DND-41 (cell line): ENCODE measurements at places on chromosomes 7 and 10.
A peak's percentile ranks its signal among the peaks of the same experiment; 100 is the strongest.

- no peak for DNase-seq
Observed at GRCh38 chr10:35636956-35637355, 5.1 kb downstream of the FZD8 start.

GRCh38 chr7:43771573-43771972 is 13.1 kb downstream of the BLVRA start:
- no peak for DNase-seq

DNA sequence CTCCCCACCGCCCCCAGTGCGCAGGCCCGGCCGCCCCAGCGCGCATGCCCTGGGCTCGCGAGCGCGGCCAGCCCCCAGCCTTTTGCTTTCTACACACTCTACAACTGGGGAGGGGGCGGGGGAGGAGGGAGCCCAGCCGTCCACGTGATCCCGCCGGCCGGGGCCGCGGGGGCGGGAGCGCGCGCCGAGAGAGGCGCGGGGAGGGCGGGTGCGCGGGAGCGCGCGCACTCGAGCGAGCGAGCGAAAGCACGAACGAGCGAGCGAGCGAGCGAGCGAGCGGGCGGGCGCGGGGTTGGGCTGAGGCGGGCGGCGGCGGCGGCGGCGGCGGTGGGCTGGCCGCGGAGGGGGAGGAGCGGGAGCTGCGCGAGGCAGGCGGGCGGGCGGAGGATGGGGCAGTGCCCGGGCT is at the start of gene AUTS2:
Gene AUTS2 (plus strand): TSS at position 395 of the 406 bp plus-strand sequence. CDS start 1,179 bp downstream, outside the sequence.
- DNase-seq, result peak; percentile 95

GRCh38 chr7:87220734-87221215 is 1.2 kb upstream of the TMEM243 start:
- no peak for DNase-seq

DNA sequence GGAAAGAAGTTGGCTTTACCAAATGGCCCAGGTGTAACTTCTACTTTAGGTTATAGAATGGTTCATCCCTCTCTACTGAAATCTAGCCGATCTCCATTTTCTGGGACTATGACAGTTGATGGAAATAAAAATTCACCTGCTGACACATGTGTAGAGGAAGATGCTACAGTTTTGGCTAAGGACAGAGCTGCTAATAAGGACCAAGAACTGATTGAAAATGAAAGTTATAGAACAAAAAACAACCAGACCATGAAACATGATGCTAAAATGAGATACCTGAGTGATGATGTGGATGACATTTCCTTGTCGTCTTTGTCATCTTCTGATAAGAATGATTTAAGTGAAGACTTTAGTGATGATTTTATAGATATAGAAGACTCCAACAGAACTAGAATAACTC is 43.6 kb downstream of the CCSER2 start:
- no peak for DNase-seq

DNA sequence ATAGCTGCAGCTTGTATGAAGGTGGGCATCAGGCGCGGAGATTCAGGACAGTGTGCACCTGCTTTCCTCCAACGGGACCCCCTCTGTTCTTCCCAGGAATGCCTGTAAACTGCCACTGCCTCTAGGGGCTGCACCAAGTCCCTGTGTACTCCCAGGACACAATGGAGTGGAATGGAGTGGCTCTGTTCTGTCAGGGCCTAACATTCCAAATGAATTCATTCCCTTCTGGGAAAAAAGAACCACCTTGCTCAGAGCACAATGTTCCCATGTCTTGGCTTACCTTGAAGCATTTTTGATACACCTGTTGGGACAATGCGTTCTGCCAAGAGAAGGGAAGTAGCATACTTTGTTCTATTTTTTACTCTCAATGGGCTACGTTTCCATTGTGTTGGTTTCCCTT is 339.4 kb downstream of the FRMD4A start:
- no peak for DNase-seq

DNA sequence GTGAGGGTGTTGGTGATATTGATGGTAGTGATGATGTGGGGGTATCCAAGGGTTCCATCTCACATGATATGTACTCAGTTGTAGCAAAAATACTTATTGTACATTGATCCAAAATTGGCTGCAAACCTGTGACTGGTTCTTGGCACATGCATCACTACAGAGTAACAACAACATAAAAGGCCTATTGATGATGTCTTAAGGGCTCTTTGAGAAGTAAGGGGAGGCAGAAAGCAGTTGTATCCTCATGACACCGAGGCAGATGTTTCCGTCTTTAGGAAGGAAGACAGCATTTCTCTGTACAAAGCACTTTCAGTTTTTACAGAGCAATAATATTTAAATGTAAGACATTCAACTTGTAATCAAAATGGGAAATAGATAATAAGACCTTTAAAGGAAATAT is 34.5 kb downstream of the NRG3 start:
- no peak for DNase-seq

DNA sequence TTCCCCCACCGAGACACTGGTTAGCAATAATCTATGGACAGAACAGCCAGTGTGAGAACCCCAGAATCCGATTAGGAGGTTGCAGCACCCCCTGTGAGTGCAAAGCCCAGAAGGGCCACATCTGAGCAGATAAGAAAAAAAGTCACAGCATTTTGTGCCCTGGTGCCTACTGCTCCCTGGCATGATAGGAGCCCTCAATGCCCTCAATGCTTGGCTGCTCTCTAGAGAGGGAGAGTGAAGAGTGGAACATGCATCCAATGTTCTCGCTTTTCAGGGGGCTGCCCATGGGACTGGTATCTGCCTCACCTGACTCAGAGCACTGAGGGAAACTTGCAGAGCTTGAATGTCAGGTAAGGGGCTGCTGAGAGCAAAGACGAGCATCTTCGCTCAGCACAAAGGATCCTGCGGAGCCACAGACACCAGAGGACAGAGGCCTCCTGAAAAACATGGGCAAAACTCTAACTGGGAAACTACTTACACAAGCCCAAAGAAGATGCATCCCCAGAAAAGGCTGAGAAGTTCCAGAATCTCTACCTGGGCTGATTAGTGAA is 98.0 kb upstream of the FAM20C start:
- no peak for DNase-seq

DNA sequence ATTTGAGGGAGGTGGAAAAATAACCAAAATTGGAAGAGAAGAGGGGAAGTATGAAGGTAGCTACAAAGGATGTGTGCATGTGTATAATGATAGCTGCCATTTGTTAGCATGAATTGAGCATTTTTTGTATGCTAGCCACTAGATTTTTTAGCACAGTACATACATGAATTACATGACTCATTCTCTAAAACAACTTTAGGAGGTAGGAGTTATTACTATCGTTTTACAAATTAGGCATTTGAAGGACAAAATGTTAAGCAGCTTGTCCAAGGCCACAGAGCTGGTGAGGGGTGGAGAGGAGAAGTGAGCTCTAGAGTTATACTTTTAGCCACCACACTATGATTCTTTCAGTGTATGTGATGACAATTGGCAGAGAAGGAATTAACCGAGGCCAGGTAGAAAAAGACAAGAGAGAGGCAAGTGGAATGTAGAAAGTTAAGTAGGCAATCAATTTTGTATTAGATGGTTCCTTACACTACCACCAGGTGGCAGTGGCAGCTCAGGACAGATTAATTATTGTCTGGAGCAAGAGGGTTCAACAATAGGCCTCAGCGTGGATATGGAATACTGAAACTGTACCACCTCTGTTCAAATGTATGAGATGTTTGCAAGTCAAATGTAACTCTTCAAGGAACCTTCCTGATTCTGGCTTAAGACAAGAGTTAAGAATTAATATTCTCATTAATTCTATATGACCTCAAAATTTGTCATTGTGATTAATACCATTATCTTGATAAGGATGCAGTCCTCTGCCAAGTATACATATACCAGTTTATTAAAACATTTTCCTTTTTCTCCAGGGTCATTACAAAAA is 128.0 kb downstream of the MBL2 start:
- DNase-seq, result peak; percentile 39

GRCh38 chr10:5038733-5039132 is 35.1 kb upstream of the AKR1C2 start:
- DNase-seq, result no peak

GRCh38 chr10:61973169-61973568 is 71.7 kb downstream of the ARID5B start:
- DNase-seq, result no peak

DNA sequence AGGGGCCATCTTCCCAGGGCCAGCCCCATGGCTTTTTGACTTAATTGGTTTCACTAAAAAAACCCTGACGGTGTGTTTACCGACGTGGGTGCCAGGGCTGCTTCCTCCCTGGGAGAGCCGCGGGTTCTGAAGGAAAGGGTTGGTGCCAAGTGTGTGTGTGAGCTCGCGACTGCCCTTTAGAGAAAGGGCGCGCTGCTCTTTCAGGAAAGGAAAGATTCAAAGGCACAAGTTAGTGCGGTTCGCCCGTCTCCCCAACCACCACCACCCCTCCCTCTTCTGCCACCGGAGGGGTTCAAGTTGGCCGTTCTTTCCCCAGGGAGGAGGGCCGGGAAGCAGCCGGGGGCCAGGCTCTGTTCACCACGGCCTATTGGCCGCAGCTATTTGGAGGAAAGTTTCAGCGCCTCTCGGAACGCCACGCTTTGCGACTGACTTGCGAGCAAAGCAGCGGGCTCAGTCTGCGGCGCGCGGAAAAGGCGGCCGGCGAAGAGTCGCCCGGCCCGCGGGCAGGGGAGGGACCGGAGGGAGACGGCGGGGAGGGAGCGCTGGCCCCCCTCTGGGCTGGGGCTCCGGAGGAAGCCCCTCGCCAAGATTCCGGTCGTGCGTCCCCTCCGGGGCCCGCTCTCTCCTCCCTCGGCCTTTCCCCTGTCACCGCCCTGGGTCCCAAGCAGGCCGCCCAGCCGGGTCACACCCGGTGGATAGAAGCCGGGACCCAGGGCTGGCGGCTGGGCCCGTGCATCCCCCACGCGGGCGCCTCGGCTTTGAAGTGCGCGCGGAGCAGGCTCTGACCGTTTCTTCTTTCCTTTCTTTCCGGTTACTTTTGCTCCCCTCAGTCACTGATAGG is 165.9 kb upstream of the PPP1R3A start:
- DNase-seq, result no peak

- no peak for DNase-seq
Observed at GRCh38 chr10:12186323-12186722, 9.4 kb downstream of the NUDT5 start.

GRCh38 chr7:100170101-100170897 is 1.9 kb upstream of the GAL3ST4 start:
- no peak for DNase-seq

DNA sequence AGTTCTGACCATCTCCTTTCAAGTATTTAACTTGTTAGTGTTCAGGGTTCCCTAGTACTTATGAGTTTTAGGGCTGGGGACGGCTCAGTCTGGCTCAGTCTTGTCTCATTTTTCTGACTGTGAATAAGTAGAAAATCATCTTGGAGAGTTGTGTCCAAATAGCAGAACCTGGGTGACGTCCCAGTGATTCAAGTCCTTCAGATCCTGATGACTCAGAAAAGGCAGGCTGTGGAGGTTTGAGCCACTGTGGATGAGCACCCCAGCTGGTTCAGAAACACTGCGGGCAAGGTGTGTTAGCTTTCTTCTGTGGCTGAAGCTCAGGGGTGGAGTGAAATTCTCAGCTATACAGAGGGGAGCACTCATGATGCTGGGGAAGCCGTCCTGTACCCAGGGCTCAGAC is 154.4 kb upstream of the NPY start:
- no peak for DNase-seq

GRCh38 chr7:17289074-17289645 is 9.3 kb upstream of the AHR start:
- no peak for DNase-seq

DNA sequence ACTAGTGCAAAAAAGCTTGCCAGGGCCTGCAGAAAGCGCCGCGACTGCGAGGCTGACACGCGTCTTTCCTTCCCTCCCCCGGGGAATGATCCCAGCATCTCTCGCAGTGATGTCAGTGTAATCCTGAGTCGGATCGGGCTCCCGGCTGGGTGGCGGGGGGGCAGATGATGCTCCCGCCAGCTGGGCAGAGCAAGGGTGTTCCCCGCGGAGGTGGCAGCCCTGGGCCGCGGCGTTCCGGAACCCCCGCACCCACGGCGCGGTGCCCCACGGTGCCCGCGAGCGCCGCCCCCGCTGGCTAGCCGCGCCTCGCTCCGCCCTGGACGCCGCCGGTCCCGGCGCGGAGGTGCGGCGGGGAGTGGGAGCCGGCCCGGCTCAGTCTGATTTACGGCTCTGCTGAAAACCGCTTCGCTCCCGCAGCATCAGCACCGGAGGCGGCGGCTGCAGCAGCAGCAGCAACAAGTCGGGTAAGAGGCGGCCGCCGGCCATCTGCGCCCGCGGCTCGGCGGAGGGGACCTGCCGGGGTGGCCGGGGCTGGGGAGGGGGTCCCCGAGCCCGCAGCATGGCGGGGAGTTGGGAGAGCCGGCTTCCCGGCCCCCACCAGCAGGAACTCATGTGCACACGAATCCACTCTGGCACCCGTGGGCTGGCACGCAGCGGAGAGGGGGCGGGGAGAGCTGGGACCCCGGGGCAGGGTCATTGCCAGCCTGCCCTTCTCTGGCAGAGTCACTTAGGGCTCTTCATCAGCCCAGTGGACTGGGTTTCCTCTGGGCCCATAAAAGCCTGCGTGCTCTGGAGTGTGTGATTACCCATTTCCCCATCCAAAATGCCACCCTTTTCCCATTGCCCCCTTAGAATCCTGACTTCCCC is at the start of gene ZNF365:
Gene ZNF365 (plus strand): TSS at position 375 of the 867 bp plus-strand sequence. CDS start 1,825 bp downstream, outside the sequence.
- DNase-seq, result no peak

DNA sequence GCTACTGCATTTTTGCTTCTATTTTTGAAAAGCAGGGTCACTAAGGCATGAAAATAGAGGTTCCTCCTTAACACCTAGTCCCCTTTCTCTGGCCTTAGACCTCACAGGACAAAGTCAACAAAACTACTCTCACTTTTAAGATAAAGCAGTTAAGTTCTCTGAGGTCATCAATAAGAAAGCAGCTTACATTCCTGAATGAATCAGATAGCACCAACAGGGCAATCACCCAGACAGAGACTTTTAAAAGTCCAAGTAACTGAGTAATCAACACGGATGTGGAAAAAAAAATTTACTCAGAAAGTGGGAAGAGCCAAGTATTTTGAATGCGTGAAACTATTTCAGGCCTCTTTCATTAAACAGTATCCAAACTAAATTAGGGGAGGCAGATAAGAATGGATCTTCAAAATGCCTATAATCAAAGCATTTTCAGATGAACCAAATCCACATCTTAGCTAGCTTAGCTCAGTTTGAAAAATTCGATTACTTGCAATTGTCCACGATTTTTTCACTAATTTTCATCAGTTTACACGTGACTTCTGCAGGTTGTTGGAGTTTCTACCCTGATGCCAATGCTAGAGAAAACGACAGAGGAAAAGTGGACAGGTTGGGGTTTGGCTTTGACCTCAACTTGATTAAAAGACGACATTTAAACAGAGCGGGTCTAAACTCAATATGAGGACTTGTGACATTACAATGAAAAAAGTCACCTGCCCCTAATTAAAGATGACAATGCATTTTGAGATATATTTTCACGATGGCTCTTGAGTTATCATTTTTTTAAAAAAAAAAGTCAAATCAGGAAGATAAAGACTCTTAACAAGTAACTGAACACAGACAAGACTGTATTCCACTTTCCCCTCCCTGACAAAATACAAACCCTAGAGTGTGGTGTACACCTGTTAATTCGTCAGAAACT is 1.6 kb downstream of the BEND7 start:
- no peak for DNase-seq

- no peak for DNase-seq
Observed at GRCh38 chr10:71779641-71780040, 6.3 kb upstream of the VSIR start.

- DNase-seq, result peak; percentile 71
Observed at GRCh38 chr10:34739915-34740314, 75.2 kb downstream of the PARD3 start.
